ENCODE measurements at places on chromosomes 1 and 21.

GRCh38 chr1:193066606-193067005 lies 7.2 kb downstream of the RO60 start:
- DNase-seq, result no peak

DNA sequence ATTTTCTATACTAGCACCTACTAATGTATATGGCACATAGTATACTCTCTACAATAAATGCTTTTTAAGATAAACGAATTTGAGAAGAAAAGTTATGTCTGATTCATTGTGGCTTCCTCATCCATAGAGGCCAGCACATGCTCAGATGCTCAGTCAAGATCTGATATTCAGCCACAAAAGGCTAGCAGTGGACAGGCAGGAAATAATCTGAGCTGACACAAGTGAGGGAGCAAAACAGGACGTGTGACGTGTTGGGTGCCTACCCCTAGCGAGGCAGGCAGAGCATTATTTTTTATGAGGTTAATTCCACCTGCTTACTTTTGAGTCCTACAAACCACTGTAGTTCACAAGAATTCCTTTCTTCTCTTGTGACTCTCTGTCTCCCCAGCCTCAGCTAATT lies 550.9 kb downstream of the SMYD3 start:
- no peak for DNase-seq

- no peak for DNase-seq
These were observed 281.1 kb upstream of the CXADR start for GRCh38 chr21:17231771-17232170.

DNA sequence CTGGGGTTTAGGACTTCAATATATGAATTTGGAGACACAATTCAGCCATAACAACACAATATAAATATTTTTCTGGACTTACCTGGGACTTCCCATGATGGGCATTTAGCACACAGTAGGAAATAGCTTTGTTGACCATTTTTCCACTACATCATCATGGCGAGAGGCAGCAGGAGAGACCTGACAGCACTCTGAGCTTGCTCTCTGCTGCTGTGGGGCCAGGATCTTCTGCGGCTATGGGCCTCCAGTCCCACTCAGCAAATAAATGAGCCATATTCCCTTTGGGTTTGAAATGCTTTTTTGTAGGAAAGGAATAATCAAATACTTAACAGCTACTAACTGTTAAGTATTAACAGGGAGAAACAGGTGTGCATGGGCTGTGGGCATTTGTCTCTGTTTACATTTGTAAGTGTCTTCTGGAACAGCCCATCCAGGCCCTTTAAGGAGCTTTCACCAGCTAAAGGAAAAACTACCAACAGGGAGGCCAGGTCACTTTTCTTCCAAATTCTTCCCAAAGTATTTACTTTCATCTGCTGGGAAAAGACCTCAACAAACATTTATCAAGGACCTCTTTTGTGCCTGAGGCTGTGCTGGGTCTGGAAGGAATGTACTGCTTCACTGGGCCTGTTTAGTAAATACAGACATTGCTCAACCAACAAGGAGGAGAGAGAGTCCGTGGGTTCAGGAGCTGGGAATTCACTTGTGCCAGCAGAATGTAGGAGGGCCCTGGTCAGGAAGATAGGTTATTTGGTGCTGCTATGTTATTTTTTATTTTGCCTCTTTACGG lies 133.2 kb downstream of the LRIG2 start:
- DNase-seq, result no peak

GRCh38 chr1:11518791-11519628 lies 40.1 kb downstream of the DISP3 start:
- DNase-seq, result no peak

DNA sequence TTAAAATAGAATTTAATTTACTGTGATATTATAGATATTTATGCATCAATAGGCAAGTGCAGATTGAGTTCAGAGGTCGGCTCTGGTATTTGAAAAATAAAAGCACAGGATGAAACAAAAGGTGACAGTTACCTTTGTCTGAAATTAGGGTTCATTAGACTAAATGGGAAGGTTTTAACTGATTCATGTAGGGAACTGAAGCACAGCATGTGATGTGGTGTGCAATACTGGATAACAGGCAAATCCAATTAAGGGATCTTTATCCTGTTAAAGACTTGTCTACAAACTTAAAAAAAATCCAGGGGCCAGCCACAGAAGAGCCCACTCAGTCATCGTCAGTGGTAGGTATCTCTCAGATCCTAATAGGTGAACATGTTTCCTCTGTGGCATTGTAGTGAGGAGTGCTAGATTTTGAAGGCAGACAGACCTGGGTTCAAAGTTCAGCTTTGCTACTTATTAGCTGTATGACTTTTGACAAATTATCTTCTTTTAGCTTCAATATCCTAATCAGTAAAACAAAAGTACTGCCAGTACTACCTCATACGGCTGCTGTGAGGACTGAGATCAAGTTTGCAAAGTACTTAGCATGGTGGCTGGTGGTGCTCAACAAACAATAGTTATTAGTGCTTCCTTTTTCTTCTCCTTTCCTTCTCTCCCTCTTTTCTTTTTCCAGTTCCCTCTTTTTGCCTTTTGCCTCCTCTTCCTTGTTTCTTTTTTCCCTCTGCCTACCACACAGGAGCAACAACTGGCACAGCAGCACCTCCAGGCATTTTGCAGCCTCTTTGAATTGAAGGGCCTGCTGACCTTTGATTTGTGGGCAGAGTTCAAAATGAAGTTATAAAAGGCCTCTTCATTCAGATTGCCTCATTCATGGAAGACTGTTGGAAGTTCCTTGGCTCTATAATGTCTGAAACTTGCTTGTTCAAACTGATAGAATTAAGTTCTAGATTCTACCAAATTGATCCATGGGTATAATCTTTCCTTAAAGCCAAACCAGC lies 44.9 kb upstream of the FOXD3 start:
- no peak for DNase-seq

GRCh38 chr1:90712153-90712856 lies 4.8 kb downstream of the BARHL2 start:
- no peak for DNase-seq

DNA sequence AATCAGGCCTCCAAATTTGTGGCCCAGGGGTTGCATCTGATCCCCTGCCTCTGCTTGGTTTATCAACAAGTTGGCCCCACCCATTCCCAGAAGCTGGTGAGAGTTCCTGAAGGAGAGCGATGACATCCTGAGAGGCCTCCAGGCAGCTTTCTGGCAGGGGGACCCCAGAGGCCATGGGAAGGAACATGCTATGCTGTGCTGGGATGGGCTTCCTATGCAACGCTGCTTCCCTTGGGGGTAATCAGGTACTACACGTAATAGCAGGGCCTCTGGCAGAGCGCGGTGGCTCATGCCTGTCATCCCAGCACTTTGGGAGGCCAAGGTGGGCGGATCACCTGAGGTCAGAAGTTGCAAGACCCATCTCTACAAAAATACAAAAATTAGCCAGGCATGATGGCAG lies 8.4 kb upstream of the MTF1 start:
- DNase-seq, result no peak

GRCh38 chr1:21212126-21212525 lies 35.4 kb upstream of the EIF4G3 start:
- DNase-seq, result no peak

GRCh38 chr1:181855380-181855779 lies 206.1 kb downstream of the ZNF648 start:
- no peak for DNase-seq

All from HTR-8/SVneo (cell line).